ENCODE measurements at places on chromosomes 4 and X. TPM values are rescaled to one million over a fixed set of nuclear protein-coding genes. Genes with fewer than 3 reads are reported as not detected.

DNA sequence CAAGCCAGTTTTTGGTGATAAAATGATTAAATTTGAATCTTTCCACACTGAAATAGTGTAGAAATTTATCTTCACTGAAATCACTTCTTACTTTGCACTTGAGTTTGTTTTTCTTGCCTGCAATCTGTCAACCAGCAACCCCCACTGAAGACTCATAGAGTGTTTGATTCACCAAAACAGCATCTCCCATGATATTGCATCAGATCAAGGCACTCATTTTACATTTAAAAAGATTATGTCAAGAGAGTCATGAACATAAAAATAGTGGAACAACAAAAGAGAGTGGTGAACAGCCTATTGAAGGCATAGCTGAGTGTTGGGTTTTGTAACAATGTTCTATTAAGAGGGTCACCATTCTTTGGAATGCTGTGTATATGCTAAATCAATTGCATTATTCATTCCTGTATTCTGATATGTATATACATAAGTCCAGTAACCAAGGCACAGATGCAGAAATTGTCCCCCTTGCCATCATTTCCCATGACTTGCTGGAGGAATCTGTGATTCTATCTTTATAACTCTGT is 1934.9 kb downstream of the ARAP2 start:
- no peak for DNase-seq

DNA sequence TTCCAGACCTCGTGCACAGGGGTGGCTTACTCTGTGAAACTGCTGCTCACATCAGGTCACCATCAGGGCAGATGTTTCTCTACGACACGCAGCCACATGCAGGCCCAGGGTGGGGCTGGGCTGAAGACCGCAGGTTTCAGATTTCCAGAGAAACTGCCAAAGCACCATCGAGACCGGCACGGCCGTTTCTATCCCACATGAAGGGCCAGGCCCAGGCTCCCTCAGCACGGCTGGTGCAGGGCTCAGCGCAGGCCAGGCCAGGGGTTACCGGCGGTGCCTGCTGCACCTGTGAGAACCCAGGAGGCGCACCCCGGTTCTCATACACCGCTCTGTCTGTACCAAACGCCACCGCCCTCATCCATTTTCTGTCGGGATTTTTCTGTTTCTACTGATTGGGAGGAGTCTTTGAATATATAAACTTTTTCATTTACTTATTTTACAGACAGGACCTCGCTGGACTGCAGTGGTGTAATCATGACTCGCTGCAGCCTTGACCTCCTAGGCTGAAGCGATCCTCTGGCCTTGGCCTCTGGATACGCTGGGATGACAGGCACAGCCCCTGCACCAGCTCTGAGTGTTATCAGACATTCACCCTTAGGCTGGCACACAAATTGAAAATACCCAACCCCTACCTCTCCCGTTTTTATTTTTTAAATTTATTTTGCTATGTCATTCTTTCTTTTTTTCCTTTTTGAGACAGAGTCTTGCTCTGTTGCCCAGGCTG is 17.1 kb downstream of the CTBP1 start:
- no peak for DNase-seq

GRCh38 chr4:155496294-155496626 is 119.5 kb upstream of the MAP9 start:
- DNase-seq, result no peak

DNA sequence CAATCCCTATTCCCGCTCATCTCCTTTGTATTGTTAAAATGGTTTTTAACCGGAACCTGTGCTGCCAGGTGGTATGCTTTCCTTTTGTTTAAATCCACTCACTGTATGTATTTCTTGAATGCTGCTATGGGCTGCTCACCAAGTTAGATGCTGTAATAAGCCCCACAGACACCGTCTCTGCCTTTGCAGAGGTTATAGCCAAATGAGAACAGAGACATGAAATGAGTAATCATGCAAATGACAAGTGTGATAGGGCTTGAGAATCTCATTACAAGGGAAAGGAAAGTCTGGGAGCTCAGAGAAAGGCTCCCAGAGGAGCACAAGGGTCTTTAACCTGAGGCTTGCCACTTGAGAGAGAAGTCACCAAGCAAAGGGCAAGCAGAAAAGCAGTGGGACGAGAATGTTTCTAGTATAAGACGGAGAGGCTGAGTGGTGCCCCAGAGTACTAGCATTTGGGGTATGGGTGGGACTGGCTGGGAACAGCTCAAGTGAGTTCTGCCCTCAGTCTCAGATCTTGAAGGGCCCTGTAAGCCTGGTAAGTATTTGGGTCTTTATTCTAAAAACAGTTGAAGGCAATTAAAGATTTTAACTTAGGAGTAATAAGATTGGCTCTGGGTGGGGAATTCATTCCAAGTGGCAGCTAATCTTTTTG is 110.8 kb upstream of the H2AZ1 start:
- no peak for DNase-seq

DNA sequence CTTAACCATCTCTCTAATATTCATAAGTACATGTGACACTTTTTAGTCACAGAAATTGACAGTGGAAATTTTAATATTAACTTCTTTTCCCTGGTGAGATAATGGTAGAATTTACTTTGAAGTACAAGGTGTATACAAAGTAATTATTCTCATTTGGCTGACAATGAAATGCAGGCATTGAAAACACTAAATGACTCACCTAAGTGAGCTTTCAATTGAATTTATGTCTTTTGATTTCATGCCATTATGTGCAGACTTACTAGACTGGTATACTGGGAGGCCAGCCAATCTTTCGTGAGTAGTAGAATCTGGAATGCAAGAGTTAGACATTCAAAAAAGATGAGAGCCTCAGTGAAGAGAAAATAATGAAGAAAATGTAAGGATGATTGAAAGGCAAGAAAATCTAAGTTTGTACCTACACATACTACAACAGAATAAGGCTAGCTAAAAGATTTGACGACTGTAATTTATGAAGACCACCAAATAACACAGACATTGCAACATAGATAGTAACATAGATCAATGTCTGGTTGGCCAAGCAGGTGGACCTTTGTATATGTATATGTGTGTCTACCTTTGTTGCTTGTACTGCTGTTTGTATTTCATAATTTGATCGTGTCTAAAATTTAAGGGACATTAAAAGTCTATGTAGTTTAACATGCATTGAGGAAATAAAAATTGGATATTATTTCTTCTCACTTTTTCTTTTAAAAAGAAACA is 459.7 kb downstream of the IL15 start:
- DNase-seq, result peak; percentile 53

GRCh38 chrX:119478504-119478903 is 10.3 kb downstream of the SLC25A5 start:
- no peak for DNase-seq

DNA sequence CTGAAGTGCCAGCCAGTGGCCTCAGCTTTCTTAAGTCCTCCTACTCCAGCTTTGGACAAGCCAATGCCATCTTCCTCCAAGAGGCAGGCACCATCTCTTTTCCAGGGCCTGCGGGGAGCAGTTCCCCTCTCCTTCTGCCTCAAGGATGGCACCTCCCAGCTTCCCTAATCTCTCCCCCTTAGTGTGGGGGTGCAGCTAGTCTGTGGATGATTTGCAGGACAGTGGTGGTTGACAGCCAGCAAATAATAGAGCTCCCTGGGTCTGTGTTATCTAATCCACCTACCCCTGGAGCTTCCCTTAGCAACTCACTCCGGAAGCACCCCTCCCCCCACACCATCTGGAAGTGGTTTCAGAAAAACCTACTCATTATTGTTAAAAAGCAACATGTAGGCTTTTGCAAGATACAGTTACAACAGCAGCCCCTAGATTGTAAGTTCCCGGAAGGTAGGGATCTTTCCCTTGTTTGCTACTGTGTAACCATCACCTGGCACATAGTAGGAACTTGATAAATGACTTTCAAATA is 247.1 kb downstream of the BCOR start:
- DNase-seq, result no peak

GRCh38 chrX:153440556-153441135 is 5.2 kb downstream of the TREX2 start:
- no peak for DNase-seq

DNA sequence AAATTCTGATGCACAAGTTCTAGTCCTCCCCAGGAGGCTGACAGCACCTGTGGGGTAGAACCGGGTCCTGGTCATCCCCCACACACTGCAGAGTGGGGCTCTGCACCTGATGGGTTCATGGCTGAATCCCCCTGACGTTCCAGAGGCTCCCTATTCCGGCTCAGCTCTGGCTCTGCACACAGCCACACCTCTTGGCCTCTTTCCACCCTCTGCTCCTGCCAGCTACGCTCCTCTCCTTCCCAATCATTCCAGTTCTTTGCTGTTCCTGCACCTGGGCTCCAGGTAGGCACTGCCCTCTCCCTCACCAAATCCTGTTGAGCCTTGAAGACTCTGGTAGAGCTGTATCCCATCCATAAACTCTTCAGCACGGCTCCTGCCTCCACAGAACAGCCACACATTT is 75.5 kb downstream of the GATB start:
- DNase-seq, result no peak

TBC1D25 gene
- total RNA-seq, result 12.2 TPM

MAGEA6 gene
- not detected for total RNA-seq

TECRL gene
- 0.16 TPM for total RNA-seq

NAP1L5 gene
- 9.4 TPM for total RNA-seq

EGF gene
- total RNA-seq, result 0.23 TPM

UNC5C gene
- total RNA-seq, result 6.2 TPM
